ENCODE measurements at places on chromosomes 4 and X. TPM values are rescaled to one million over a fixed set of nuclear protein-coding genes. Genes with fewer than 3 reads are reported as not detected.

Gene RBMX2
- total RNA-seq = 11.4 TPM

Gene F9
- total RNA-seq = not detected

Gene NSG1
- total RNA-seq = 12.2 TPM

Gene MMRN1
- 10.1 TPM for total RNA-seq

Gene PCDH7
- 53.4 TPM for total RNA-seq

Gene BTK
- total RNA-seq = 4.1 TPM

Gene NUDT11
- 0.10 TPM for total RNA-seq

Gene MAGEB10
- total RNA-seq = not detected

Gene TMEM156
- not detected for total RNA-seq

Gene PROM1
- total RNA-seq = 3.2 TPM

Gene GAGE12H
- total RNA-seq = not detected

Gene ZCCHC18
- total RNA-seq = 0.30 TPM

Gene RBM41
- 20.1 TPM for total RNA-seq

Gene RFC1
- 23.3 TPM for total RNA-seq

Gene SEC24B
- 29.3 TPM for total RNA-seq

Gene HNRNPDL
- total RNA-seq = 120 TPM

Gene PIN4
- 10.3 TPM for total RNA-seq

Gene GK
- 8.2 TPM for total RNA-seq

Gene USP17L18
- not detected for total RNA-seq

Gene PPA2
- total RNA-seq = 95.3 TPM

Gene HPGD
- total RNA-seq = 1.1 TPM

Gene PABPC1L2B
- not detected for total RNA-seq

Gene NDNF
- total RNA-seq = 9.0 TPM

Gene RASSF6
- not detected for total RNA-seq

Gene HMX1
- not detected for total RNA-seq

Gene PACRGL
- total RNA-seq = 6.2 TPM

Gene PLRG1
- total RNA-seq = 37.0 TPM

Gene GTPBP6
- 51.9 TPM for total RNA-seq

Gene SH3BP2
- total RNA-seq = 25.6 TPM

Gene MAGEA11
- not detected for total RNA-seq

Gene CTAG1B
- total RNA-seq = not detected

Gene DDX60
- total RNA-seq = 5.6 TPM

Gene ALB
- not detected for total RNA-seq

Gene PGAM4
- not detected for total RNA-seq

Gene ADGRG2
- total RNA-seq = 0.17 TPM

Gene DMRTC1B
- total RNA-seq = not detected

Gene NAP1L5
- total RNA-seq = 1.6 TPM

Gene NSUN7
- total RNA-seq = 0.40 TPM

Gene ZCCHC4
- 9.8 TPM for total RNA-seq

Gene MAPK10
- 3.2 TPM for total RNA-seq

Gene BBS12
- total RNA-seq = 5.5 TPM
